Neural crest cell (in vitro differentiated cells): ENCODE measurements at places on chromosomes 1 and 21. TPM values are rescaled to one million over a fixed set of nuclear protein-coding genes. Genes with fewer than 3 reads are reported as not detected.

- DNase-seq, result no peak
Measured at GRCh38 chr1:25023190-25023578, 93.1 kb upstream of the RUNX3 start.

Gene NCMAP
- total RNA-seq, result not detected in 2 replicates

Gene RORC
- total RNA-seq, result 0.12 TPM in 1 of 2 replicates, not detected in the other

GRCh38 chr1:172775606-172776005, 116.7 kb downstream of the FASLG start:
- no peak for DNase-seq

GRCh38 chr21:31483146-31483545, 139.1 kb upstream of the TIAM1 start:
- no peak for DNase-seq

DNA sequence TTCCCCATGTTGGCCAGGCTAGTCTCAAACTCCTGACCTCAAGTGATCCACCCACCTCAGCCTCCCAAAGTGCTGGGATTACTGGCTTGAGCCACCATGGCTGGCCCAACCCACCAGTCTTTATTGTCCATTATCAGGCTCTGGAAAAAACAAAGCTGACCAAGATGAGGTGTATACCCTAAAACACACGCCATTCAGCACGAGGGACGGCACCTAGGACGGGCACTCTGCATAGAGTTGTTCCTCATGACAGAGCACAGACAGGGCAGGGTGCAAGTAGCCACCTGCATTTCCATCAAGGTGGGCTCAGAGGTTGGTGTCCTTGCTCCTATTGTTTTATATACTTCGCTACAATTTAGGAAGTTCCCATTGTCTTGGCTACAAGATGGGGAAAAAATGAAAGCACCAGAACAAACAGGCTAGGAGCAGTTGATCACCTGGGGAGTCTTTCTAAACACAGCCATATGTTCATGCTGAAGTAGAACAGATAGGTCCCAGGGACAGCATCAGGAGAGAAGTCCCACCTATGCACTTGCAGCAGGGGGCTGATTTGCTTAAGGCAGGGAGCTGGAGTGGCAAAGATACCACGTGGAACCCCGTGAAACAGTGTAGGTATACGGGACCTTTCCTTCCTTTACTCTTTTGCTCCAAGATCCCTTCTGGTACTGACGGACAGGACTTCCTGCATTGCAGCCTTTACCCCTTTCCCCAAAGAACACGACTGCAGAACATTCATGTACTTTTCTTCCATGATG, 4.5 kb downstream of the KRTCAP2 start:
- no peak for DNase-seq

Gene CACNA1E
- 1.3 and 1.5 TPM in 2 replicates for total RNA-seq

- no peak for DNase-seq
Measured at GRCh38 chr1:172360511-172360910, 60.0 kb upstream of the C1orf105 start.

GRCh38 chr1:167499106-167499505, 19.2 kb downstream of the CD247 start:
- no peak for DNase-seq

DNA sequence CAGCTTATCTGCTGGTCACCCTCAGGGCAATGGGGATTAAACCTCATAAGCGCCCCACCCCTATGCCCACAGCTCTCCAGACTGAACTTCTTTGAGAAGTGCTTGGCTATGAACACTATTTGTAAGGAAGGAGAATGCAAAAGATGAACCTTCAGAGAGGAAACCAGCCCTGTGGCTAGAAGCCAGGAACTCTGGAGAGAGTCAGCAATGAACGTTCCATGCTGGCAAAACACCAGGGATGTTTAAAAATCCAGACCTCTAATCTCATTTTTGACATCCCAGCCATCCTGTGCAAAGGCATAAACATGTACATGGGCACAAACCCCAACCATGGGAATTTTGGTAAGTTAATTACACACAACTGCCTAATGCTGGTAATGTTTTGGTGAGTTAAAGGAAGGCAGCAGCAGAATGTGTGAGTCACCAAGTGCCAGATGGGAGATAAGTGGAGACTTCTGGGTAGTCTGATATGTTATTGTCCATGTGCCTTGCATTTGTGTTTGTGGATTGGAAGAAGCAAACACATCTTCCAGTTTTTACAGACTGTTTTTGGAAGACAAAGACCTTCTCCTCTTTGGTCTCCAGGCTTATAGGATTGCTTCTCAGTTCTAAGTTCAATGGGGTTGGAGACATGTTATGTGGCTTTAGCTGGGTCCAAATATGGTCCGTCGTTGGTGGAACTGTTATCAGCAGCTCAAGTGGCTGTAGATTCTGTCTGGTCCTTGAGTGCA, 174.1 kb upstream of the ETV3 start:
- no peak for DNase-seq

Gene NPPB
- not detected in 2 replicates for total RNA-seq

Gene INAVA
- total RNA-seq, result 50.4 and 51.8 TPM in 2 replicates

Gene S100A12
- not detected in 2 replicates for total RNA-seq

GRCh38 chr21:38780879-38781278, 24.9 kb upstream of the ETS2 start:
- no peak for DNase-seq

- DNase-seq, result no peak
Measured at GRCh38 chr1:54894271-54894670, 7.3 kb upstream of the DHCR24 start.

- no peak for DNase-seq
Measured at GRCh38 chr1:97524211-97524610, 396.6 kb downstream of the DPYD start.

DNA sequence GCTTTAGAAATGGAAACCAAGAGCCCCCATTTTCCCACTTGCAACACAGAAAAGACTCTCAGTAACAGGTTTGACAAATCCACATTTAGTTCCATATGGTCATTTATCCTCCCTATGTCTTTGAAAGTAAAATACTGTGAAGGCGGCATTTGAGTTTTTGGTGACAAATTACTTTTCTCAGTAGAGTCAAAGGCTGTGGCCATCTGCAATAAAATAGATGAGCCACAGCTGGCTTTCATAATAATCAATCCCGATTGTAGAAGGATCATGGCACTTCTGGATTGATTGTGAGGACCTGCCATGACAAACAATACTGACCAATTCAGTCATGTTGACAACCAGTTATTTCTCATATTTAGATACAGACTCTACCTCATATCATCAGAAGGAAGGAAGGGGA, 512.0 kb upstream of the ADGRL2 start:
- no peak for DNase-seq

DNA sequence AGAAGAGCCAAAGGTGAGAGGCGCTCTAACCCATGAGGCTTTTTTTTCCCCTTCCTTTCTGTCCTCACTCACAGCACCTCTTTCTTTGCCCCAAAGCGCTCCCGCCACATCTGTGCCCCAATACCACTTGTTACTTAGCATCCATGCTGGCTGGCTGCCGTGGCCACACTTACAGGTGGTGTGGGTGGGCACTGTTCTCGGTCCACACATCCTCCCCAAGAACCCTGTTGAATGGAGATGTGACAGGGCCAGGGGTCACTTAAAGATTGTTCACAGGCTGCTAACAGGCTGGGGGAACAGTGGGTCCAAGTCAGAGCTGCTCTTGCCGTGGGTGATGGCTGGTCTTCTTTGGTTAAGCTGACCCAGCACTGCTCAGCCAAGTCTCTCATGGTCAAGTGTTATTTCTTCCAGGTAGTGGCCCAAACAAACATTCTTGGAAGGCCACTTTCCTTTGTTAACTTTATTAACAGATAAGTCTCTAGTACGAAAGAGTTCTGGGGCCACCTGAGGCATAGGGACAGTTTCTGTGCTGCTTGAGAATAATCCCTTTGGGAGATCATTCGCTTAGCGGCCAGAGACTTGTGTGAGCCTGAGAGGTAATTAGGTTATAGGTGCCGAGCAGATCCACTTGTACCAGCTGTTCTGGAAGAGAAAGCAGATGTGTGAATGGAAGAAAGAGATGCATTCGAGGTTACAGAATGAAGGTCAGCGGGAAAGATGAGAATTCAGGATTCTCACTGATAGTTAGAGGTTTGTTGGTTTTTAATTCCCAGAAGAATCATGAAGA, 62.6 kb upstream of the IRF2BP2 start:
- DNase-seq, result no peak

- no peak for DNase-seq
Measured at GRCh38 chr1:11321656-11322491, 48.9 kb downstream of the UBIAD1 start.

Gene JTB
- 72.9 and 74.2 TPM in 2 replicates for total RNA-seq

DNA sequence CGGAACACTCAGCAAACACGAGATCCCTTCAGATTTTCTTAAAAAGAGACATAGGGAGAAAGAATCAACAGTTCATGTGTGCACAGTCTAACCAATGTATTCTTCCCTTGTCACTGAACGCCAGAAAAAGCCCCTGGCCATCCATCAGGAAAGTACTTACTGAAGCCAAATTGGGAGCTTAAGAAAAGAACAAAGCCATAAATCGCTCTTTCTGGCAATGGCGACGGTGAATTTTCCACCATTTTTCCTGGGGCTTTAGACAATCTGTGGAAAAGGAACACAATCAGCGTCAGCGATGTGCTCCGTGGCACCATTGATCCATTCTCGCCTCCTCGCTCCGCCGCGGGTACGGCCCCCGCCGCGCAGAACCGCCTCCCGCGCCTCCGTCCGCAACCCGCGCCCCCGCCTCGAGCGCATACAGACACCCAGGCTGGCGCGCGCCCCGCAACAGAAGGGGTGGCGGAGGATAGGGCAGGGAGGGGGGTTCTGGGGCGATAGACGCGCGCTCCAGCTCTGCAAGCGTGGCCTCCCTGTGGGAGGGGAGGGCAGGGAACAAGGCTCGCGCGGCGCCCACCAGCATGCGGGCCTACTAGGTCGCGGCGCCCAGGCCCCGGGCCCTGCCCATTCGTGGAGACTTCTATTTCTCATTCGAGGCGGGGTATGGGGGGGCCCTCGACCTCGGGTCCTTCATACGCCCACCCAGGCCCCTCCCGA, 440 bp downstream of the PIGP start:
- DNase-seq, result no peak

GRCh38 chr1:68029444-68029843, 21.0 kb downstream of the DIRAS3 start:
- no peak for DNase-seq

Gene IL20
- total RNA-seq, result not detected in 2 replicates

Gene ROR1
- 10.8 and 11.0 TPM in 2 replicates for total RNA-seq

GRCh38 chr21:26421724-26422123, 151.4 kb downstream of the CYYR1 start:
- DNase-seq, result no peak

DNA sequence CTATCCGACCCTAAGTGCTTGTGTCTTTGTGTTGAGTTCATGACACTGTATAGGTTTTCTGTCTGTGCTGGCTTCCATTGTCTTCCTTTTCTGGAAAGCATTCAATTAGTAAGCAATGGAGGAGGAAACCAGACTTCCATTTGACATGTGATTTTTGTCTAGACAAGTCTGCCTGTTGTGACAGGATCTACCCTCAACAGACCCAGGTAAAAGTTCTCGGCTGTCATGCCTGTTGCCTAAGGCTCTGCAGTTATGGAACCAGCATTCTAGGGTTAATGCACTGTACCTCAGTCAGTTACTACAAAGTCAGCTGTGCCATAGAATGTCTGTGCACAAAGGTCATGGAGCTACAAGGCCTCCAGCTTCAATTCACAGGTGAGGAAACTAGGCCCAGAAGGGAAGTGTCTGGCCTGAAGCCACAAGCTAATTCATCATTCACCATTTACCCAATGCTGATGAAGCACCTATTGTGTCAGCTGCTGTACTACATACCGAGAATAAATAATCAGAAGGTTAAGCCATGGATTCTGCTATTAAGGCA, 72.3 kb downstream of the PLPP3 start:
- no peak for DNase-seq

Gene LYST
- 5.3 and 6.1 TPM in 2 replicates for total RNA-seq

GRCh38 chr1:86389307-86389706, 6.8 kb downstream of the ODF2L start:
- no peak for DNase-seq

- peak; percentile 65 for DNase-seq
Measured at GRCh38 chr1:11784993-11785769, 20.6 kb downstream of the MTHFR start.

Gene KRTAP7-1
- total RNA-seq, result not detected in 2 replicates

DNA sequence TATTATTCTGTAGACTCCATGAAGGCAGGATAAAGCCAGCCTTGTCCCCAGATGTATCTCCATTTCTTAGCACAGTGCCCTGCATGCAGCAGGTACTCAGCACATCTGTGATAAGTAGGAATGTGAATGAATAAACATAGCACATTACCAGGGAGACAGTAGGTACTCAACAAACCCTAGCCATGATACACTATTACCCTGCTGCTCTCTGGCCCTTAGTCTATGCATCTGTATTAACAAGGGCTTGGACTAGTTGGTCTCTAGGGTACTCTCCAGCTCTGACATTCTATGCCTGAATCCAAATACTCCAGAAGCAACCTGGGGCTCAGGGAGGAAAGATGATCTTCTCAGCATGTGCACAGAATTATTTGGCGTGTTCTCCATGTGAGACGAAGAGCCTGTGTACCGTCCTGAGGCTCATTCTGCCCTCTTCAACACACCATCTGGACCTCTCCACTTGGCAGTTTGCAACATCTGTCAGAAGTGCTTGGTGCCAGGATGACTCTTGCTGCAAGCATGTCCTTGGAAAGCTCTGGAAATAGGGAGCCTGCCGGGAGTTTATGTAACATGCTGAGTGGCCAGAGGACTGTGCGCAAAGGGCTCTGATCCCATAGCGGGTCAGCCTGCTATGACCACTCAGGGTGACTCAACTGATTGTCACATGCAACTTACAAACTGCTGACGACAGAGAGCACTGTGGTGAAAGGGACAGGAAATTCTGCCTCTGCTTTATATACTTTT, 228.2 kb upstream of the USP24 start:
- DNase-seq, result no peak

DNA sequence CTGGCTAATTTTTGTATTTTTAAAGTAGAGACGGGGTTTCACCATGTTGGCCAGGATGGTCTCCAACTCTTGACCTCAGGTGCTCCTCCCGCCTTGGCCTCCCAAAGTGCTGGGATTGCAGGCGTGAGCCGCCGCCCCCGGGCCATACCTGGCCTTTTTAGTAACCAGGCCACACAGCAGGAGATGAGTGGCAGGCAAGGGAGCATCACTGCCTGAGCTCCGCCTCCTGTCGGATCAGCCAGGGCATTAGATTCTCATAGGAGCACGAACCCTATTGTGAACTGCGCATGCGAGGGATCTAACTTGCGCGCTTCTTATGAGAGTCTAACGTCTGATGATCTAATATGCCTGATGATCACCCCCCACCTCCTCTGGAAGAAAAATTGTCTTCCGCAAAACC, 308.7 kb upstream of the PRMT6 start:
- DNase-seq, result no peak

DNA sequence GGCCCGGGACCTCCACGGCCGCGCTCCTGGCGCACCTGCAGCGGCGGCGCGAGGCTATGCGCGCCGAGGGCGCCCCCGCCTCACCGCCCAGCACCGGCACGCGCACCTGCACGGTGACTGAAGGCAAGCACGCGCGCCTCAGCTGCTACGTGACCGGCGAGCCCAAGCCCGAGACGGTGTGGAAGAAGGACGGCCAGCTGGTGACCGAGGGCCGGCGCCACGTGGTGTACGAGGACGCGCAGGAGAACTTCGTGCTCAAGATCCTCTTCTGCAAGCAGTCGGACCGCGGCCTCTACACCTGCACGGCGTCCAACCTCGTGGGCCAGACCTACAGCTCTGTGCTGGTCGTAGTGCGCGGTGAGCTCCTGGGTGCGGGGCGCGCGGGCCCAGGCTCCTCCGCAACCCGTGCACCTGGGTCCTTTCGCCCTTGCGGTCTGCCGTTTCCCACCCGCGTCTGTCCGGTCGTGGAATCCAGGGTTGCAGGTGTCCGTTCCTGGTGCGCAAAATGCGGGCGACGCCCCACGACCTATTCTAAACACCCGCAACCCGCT, 4.6 kb downstream of the OBSCN start:
- DNase-seq, result no peak
